ENCODE measurements at places on chromosomes 2 and 18. TPM values are rescaled to one million over a fixed set of nuclear protein-coding genes. Genes with fewer than 3 reads are reported as not detected.

DNA sequence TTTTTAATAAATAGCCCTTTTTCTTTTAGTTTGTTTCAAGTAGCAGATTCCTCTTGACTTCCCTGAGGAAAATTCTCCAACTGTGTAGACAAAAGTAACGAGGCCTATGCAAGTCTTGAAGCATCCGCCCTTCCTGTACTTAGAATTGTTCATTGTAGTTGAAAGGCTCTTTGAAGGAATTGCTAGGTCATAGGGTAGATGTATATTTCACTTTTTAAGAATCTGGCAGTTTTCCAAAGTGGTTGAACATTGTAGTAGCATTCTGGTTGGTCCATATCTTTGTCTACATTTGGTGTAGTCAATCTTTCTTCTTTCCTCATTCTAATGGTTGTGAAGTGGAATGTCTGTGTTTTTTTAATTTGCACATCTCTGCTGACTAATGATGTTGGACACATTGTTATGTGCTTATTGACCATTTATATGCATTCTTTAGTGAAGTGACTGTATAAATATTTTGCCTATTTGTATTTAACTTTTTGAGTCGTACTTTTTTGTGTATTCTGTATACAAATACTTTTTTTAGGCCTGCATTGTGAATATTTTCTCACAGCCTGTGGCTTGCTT lies 5.6 kb upstream of the SERPINB11 start:
- DNase-seq: no peak

- no peak for DNase-seq
Measured at GRCh38 chr2:240135706-240136012, 446 bp downstream of the COPS9 start.

DNA sequence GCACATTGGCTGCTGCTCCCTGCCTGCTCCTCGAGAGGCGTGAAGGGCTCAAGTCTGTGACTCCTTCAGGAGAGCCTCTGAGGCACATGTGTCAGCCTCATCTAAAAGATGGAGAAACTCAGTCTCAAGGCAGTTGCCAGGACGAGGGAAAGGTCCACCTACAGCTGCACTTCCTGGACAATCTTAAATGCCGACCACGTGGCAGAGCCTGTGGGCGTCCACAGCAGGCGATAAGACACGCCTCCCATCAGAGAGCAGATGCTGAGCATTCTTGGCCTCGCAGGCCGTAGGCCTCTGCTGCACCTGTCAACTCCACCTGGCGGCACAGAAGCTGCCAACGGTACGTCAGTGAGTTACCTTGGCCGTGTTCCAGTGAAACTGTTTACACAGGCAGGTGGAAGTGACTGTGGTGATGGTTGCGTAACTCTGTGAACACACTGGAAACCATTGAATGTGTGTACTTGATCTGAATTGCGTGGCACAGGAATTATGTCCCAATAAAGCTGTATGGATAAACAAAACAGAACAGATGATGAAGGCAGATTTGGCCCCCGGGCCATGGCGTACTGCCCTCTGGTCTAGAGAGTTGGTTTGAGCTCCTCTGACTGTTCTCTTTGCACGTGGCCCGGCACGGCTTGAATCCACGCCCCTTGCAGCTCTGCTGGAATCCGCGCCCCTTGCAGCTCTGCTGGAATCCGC lies 114.5 kb downstream of the RNF144A start:
- DNase-seq: no peak

GRCh38 chr2:234672498-234673150 lies 175.7 kb upstream of the ARL4C start:
- no peak for DNase-seq

The C1QL2 gene
- not detected for total RNA-seq

The ANKRD29 gene
- total RNA-seq: 0.25 TPM

GRCh38 chr18:45221363-45221762 lies 393.9 kb upstream of the SLC14A2 start:
- no peak for DNase-seq

DNA sequence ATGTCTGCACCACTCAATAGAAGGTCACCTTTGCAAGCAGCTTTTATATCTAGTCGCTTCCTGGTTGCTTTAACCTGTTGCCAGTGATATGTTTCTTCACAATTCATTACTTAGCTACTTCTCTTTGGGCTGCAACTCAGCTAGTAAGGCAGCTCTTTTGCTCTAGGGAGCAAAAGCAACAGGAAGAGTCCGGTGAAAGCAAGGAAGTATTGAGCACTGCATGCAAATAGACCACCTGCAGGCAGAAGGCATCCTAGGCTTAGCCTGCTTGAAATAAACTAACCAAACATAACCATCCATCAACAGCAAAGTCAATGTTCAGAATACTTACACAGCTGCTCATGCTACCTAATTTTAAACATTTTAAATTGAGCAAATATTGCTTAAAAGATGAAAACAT lies 529.2 kb upstream of the LINC00305 start:
- no peak for DNase-seq
